ENCODE measurements at places on chromosomes 5 and 9.

GRCh38 chr9:127580366-127580765 lies 31.7 kb upstream of the STXBP1 start:
- no peak for DNase-seq

- DNase-seq, result no peak
These were observed 367.7 kb upstream of the PRR16 start for GRCh38 chr5:120096413-120096812.

- no peak for DNase-seq
These were observed 57.2 kb downstream of the ELAVL2 start for GRCh38 chr9:23768861-23769260.

GRCh38 chr9:37149666-37150308 lies 29.4 kb downstream of the ZCCHC7 start:
- no peak for DNase-seq

- no peak for DNase-seq
These were observed 29.7 kb downstream of the SMIM15 start for GRCh38 chr5:61132559-61132958.

DNA sequence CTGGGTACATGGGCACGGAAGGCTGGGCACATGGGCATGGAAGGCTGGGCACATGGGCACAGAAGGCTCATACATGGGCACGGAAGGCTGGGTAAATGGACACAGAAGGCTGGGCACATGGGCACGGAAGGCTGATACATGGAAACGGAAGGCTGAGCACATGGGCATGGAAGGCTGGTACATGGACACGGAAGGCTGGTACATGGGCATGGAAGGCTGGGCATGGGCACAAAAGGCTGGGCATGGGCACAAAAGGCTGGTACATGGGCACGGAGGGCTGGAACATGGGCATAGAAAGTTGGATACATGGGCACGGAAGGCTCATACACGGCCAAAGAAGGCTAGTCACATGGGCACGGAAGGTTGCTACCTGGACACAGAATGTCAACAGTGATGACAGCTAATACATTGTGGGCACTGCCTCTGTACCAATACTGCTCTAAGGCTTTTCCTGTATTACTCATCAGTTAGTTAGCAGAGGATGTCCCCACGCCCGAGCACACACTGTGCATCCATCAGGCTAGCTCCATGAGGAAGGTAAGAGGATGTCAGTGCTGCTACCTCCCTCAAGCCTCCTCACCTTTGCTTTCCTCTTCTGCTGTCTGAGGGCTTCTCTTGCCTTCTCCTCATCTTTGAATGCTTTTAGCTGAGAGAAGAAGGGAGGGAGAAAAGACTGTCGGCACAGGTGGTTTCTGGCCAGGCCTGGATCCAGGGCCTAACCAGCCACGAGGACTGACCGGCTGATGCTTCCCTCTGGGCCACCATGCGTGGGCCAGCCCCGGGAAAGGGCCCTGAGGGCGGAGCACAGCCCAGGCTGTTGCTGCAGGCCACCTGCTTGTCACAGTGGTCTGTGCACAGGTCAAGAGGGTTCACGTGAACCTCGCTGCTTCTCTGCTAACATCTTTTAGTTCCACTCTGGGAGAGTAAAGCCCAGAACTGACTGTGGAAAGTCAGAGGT lies 14.3 kb downstream of the GPX3 start:
- no peak for DNase-seq

DNA sequence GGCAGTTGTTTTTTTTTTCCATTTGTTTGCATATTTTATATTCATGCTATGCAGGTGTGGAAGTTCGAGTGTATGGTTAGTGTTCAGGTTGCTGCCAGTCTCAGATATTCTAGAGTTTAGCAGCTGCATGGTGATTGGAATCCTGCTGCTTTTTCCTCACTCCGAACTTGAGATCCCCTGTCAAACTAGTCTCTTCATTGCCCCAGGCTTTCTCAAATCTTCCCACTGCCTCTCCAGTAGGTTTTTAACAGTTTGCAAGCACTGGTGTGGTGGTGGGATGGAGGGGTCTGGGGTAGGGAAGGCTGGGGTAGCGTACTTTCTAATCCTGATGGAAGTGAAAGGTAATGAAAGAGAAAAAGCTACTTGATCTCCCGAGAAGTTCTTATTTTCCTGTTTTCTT lies 112.9 kb downstream of the CHSY3 start:
- no peak for DNase-seq

GRCh38 chr5:150490296-150490669 lies 17.6 kb upstream of the NDST1 start:
- DNase-seq, result no peak

- DNase-seq, result no peak
These were observed 251.9 kb upstream of the CDH12 start for GRCh38 chr5:23105021-23105420.

- no peak for DNase-seq
These were observed 3.9 kb downstream of the EGFL7 start for GRCh38 chr9:136666372-136667213.

- peak; percentile 37 for DNase-seq
These were observed 40.0 kb upstream of the CDK5RAP2 start for GRCh38 chr9:120619751-120620655.

DNA sequence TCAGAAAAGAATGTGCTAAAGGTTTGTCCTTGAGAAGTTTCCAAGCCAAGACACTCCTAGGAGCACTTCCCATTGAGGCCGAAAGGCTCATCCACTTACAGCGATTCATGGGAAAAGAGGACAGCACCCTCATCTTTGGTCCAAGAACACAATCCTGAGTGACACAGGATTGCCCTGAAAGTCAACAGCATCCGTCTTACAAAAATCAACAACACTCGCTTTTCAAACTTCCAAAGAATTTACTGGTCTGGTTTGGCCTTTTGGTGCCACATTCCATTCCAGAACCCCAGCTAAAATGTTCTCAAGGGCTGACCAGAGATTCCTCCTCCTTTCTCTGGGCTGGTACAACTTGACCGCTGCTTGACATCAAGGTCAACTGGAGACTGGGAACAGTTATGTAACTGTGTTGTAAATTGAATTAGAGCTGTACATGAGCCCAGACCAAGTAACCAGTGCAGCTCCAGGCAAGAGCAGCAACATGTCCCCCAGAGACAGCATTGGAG lies 415.8 kb upstream of the PIK3R1 start:
- no peak for DNase-seq

DNA sequence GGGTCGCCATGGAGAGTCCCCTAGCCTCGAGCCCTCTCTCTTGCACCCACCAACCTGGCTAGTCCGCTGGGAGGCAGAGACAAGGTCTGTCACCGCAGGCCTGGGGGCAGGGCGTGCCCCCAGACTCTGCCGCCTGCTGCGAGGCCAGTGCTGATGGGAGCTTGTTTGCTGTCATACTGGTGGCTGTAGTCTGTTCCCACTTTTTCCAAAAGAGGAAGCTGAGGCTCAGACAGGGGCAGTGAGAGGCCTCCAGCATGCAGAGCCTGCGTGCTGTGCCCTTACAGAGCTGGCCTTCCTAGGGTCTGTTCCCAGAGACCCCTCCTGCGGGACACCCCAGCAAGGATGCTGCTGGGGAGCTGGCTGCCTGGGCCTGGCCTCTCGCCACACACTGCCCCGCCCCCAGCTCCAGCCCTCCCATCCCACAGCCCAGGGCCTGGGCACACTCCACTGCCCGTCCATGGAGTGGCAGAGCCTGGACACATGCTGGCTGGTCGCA lies 21.0 kb upstream of the SUSD3 start:
- no peak for DNase-seq

GRCh38 chr5:139379626-139380449 lies 3.3 kb downstream of the SLC23A1 start:
- no peak for DNase-seq

DNA sequence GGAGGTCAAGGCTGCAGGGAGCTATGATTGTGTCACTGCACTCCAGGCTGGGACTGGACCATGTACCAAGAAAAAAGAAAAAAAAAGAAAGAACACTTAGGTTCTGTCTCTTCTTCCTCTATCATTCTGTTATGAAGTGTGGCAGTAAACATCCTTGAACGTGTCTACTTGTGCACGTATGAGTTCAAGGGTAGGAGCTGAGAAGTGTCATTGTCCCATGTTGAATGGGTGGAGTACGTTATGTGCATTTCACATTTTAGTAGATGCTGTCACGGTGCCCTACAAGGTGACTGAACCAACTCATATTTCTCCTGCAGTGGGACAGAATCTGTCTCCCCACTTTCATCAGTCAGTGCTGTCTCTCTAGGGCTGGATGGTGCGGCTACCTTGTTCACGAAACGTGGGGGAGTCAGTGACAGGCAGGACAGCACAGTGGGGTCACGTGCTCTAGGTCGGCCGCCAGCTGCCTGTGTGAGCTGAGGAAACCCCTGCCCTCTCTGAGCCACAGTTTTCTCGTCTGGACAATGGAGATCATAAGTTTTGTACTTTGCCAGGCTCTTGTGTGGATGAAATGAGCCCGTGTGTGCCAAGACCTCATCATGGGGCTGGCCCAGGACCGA lies 47.2 kb downstream of the GTF3C4 start:
- no peak for DNase-seq

DNA sequence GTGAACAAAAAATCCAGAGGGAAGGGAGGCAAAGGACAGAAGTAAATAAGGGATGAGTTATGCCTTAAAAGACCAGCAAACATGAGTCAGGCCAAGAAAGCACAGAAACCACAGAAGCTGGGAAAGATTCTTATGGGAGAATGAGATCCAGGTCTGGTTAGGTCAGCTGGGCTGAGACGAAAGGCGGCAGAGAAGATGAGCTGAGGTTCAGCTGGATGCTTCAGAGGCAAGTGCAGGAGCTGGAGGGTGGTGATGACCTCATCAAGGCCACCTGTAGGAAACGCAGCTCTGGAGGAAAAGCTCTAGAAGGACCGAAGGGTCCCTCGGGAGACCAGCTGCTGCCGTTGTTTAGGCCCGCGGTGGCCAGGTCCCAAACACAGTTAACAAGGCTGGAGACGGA lies 152.0 kb downstream of the MYO10 start:
- DNase-seq, result no peak

GRCh38 chr5:8208307-8208706 lies 339.4 kb downstream of the MTRR start:
- no peak for DNase-seq
